ENCODE measurements at places on chromosomes 3 and 15. TPM values are rescaled to one million over a fixed set of nuclear protein-coding genes. Genes with fewer than 3 reads are reported as not detected.

Gene TM4SF1
- 81.4 TPM for total RNA-seq

Gene GHRL
- total RNA-seq, result 0.52 TPM

Gene HRG
- not detected for total RNA-seq

Gene SRP14
- 72.5 TPM for total RNA-seq

Gene SLC38A3
- 0.52 TPM for total RNA-seq

Gene METTL6
- 42.3 TPM for total RNA-seq

Gene CKMT1B
- under 0.01 TPM for total RNA-seq

Gene CPNE4
- total RNA-seq, result not detected

Gene ISL2
- total RNA-seq, result not detected

Gene NPAP1
- not detected for total RNA-seq

Gene SENP8
- 2.1 TPM for total RNA-seq

Gene GOLGA6B
- total RNA-seq, result not detected

Gene GRM7
- 1.0 TPM for total RNA-seq

Gene MFSD1
- 49.1 TPM for total RNA-seq

Gene TMCO5A
- total RNA-seq, result not detected

Gene CPA3
- total RNA-seq, result 5.2 TPM
